Upper lobe of left lung (tissue), 6 donors: ENCODE measurements at places on chromosomes 2 and 18. TPM values are rescaled to one million over a fixed set of nuclear protein-coding genes. Genes with fewer than 3 reads are reported as not detected.

PTPRN gene
- total RNA-seq = 0.30 TPM

IL37 gene
- total RNA-seq = not detected

ARHGEF33 gene
- total RNA-seq = 0.37 TPM

RIT2 gene
- total RNA-seq = not detected

ITGA6 gene
- total RNA-seq = 46.5 TPM

CHST9 gene
- total RNA-seq = 0.20 TPM

MERTK gene
- 22.0 TPM for total RNA-seq

MYCN gene
- total RNA-seq = not detected

CDK15 gene
- total RNA-seq = 1.5 TPM

NPHP1 gene
- 5.0 TPM for total RNA-seq

CXCR1 gene
- 3.1 TPM for total RNA-seq

RETSAT gene
- total RNA-seq = 48.6 TPM

- no peak for DNase-seq
These were observed 105.0 kb downstream of the CELF4 start for GRCh38 chr18:37460604-37461003.

- no peak for DNase-seq
These were observed 185.9 kb upstream of the LINC00305 start for GRCh38 chr18:64334748-64335147.

DNA sequence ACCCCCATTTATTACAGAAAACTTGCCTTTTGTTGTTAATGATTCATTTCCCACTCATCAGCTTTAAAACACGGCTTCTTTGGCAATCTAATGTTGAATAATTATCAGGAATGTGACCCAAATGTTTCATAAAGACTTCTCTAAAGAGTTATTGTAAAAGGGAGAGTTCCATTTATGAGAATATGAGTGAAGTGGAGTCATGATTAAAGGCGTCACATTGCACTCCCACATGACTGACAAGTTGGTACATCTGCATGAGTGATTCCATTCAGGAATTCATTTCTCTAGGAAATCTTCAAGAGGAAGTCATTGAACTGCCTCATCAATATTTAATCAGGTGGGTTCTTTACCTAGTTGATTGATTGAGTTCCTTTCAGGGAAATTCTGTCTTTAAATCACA, 184.8 kb downstream of the LNPK start:
- DNase-seq = no peak

- DNase-seq = no peak
These were observed 15.5 kb upstream of the SLC20A1 start for GRCh38 chr2:112630268-112630667.

- DNase-seq = no peak
These were observed 40.1 kb upstream of the CCDC88A start for GRCh38 chr2:55459714-55460274.

- DNase-seq = no peak
These were observed 47.2 kb downstream of the C1QL2 start for GRCh38 chr2:119111115-119111975.

DNA sequence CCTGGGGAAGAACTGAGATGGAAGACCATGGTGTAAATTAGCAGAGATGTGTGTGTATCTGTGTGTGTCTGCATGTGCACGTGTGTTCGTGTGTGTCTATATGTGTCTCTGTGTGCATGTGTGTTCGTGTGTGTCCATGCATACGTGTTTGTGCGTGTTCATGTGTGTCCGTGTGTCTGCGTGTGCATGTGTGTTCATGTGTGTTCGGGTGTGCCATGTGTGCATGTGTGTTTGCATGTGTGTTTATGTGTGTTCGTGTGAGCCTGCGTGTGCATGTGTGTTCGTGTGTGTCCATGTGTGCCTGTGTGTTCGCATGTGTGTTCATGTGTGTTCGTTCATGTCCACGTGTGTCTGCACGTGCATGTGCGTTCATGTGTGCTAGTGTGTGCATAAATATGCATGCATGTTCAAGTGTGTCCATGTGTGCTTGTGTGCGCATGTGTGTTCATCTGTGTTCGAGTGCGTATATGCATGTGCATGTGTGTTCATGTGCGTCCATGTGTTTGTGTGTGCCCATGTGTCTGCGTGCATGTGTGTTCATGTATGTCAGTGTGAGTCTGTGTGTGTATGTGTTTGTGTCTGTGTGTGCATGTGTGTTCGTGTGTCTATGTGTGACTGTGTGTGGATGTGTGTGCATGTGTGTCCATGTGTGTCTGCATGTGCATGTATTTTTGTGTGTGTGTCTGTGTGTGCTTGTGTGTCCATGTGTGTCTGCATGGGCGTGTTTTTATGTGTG, 3.1 kb downstream of the NEU2 start:
- no peak for DNase-seq

GRCh38 chr2:169110419-169110818, 41.1 kb downstream of the DHRS9 start:
- no peak for DNase-seq

DNA sequence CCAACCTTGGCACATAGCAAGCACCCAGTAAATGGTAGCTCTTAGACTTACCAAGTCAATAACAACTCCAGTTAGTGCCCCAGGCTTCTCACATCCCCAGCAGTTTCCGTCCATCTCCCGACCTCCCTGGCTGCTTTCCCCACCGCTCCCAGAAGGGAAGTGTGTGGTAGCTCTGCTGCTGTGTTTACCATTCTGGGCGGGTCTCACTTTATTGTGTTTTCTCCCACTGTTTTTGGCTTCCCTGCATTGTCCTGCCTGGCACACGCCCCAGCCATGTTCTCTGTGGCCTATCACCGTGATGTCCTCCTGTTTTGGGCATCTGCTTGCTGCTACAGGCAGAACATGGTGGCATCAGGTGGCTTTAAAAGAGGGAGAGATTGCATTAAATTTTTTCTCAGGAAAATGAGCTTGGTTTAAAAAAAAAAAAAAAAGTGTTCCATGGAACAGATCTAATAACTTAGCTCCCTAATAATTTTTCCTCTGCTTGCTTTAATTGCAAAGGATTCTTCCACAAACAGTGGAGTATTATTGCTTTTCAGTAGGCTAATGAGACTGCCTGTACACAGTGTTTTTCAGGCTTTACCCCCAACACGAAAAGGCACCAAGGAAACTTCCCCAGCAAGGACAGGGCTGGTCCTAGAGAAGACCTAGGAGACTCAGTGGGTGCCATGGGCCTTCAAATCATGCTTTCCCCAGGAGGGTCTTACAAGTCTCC, 8.0 kb upstream of the COX7A2L start:
- DNase-seq = no peak

DNA sequence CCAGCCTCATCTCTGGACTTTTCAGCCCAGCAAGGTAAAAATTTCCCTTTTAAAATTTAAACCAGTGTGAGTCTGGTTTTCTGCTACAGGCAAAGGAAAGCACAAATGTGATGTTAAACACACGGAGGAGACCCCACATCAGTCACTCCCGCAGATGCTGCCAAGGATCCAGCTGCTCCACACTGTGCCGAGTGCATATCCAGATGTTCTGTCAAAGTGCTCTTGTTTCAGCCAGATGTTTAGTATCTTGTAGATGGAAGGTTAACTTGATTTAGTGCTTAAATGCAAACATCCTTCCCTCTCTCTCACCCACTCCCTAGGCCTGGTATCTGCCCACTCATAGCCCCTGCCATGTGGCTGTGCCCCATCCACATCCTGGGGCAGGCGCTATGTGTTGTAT, 15.8 kb upstream of the ATOH8 start:
- no peak for DNase-seq

DNA sequence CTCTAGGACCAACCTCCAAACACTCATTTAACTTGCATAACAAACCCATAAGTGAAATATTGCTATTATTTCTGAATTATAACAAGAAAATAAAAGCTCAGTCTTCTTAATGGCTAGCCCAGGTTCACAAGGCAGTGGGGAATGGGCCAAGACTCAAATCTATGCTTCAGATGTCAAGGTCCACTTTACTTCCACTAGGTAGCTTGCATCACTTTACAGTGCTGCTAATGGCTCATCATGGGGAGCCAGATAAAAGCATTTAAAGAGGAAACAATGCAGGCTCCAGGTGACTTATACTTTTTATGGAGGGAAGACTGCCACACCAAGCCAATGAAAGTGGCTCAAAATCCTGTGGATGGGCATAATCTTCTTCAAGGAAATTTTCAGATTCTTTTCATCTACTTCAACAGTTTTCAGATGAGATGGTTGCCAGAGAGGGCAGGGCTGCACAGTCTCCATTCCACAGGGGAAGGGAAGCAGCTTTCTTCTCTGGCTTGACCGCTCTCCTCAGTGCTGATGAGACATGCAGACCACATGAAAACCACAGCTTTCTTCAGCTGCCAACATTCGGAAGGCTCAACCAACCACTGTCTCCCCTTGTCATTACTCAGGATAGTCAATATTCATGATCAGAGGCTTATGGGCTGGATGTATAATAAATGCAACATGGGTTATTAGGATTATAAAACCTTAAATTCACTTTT, 361.9 kb upstream of the MEX3C start:
- no peak for DNase-seq

GRCh38 chr2:201135386-201135785, 19.4 kb downstream of the CFLAR start:
- DNase-seq = no peak

- DNase-seq = no peak
These were observed 11.4 kb downstream of the ASIC4 start for GRCh38 chr2:219525533-219526232.

- DNase-seq = no peak
These were observed 233.4 kb downstream of the RIT2 start for GRCh38 chr18:42882122-42882521.

DNA sequence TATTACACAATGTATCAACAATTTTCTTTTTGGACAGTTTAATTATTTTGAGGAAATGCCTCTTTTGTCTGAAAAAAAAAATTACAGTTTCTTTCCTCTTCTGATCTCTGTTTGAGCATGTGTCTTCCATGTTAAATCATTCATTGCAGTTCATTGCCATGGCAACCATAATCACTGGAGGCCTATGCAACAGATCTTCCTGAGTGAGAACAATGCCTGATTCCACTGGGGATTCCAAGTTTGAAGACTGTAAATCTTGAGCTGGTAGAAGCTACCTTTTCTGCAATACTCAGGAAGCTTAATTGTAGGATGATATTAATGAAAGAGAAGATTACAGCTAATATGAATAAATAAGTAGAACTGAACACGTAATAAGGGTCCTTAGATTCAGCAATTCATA, 721.4 kb upstream of the CNTNAP5 start:
- DNase-seq = no peak

DNA sequence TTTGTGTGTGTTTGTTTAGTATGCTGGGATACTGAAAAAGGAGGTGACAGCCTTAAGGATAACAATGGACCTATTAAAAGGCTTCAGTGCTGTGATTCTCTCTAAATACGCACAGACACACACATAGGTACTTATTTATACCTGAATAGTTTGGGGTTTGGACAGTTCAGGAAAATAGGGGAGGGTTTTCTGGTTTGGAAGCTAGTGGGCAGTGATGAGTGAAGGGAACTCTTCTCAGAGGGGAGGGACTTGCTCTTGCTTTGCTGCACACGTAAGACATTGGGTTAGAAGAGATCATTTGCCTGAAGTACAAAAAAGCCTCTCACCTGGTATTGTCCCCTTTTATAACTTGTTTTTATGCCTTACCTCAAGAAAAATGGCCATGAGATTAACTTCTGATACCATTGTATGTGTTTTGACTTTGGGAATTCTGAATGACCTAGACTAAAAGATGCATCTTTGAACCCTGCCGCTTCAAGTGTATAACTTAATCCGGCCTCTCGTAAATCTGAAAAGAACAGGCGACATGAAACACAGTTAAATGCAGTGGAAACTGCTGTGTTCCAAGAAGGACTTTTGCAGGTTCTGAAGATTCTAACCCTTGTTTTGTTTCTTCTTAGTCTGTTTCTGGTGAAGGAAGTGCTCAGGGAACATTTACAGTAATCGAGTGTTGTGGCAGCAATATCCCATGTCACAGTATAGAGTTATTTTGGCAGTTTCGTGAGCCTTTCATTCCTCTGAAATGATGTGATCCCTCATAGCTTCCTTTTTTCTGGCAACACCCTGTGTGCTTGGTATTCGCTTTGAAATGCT, 2.5 kb downstream of the CRIM1 start:
- no peak for DNase-seq

- DNase-seq = no peak
These were observed 10.2 kb upstream of the GTF2A1L start for GRCh38 chr2:48607307-48608014.

DNA sequence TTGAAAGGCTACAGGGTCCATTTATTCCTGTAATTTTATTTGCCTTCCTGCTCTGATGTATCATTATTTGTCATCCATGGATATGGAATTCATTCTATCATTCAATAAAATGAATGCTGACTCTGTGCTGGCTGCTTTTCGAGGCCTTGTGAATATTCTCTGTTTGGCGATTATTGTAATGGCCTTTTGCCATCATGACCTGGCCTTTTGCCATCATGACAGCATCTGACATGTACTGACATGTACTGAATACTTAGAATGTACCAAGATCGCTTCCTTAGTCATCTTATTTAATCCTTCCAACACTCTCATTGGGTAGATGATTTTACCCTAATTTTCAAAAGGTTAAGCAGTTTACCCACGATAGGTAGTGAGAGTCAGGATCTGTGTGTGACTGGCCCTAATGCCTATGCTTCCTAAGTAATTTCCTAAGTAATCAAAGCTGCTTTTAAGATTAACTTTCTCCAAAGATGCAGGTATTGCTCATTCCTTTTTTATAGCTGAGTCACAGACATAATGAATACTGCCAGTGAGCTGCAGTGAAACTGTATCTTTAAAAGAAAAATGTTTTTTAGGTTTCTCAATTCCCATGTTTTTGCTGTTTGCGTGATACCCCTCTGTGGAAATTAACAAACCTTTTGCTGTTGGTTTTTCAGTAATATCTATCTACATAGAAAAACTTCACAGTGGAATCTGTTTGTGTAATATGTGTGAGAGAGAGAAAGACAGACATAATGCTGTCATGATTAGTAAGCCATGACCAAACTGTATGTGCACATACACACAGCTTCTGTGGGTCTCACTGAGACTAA, 127.8 kb downstream of the CERS6 start:
- DNase-seq = no peak

GRCh38 chr2:21330786-21331391, 207.1 kb downstream of the TDRD15 start:
- no peak for DNase-seq

GRCh38 chr2:160876029-160876428, 284.2 kb upstream of the TANK start:
- DNase-seq = no peak

GRCh38 chr2:10184421-10184820, 61.9 kb downstream of the RRM2 start:
- DNase-seq = no peak
